ENCODE measurements at places on chromosomes 3 and 15. TPM values are rescaled to one million over a fixed set of nuclear protein-coding genes. Genes with fewer than 3 reads are reported as not detected.

- no peak for DNase-seq
Observed at GRCh38 chr15:85929786-85930185, 135.1 kb upstream of the KLHL25 start.

The FBXO40 gene
- 0.08 TPM for total RNA-seq

The IL5RA gene
- total RNA-seq = not detected

DNA sequence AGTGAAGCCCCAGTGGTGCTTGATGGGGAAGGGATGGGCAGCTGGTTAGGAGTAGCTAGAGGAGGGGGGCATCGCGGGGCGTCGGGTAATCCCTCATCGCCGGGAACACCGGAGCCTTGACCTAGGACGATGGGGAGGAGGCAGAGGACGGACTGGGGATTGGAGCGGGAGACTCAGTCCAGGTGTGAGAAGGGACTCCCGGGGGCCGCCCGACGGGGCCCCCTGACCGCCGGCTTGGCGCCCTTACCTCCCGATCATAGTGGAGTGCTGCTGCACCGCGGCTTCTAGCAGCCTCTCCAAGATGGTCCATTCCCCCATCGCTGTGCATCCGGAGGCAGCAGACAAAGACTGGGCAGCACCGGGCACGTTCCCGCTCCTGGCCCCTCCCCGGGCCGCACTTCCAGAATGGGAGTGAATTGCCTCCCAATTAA lies 612 bp downstream of the GJD2 start:
- DNase-seq = no peak

DNA sequence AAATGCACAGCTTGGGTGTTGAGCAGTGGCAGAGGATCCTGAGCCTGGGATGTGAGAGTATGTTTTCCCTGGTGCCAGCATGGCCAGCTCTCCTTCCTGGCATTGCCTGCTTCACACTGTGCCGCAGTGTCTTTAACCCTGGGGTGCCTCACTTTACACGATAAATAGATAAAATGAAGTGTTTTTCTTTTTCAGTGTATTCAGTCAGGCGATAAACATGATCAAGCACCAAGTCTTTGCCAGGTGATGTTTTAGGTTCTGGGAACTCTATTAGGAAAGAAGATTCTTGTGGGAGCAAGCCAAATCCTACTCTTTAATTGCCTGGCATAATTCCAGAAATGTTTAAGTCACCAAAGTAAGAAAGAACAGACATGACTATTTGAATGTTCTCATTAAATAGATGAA lies 14.0 kb downstream of the ABHD6 start:
- DNase-seq = no peak

GRCh38 chr15:62067448-62068044 lies 769 bp downstream of the C2CD4A start:
- no peak for DNase-seq

DNA sequence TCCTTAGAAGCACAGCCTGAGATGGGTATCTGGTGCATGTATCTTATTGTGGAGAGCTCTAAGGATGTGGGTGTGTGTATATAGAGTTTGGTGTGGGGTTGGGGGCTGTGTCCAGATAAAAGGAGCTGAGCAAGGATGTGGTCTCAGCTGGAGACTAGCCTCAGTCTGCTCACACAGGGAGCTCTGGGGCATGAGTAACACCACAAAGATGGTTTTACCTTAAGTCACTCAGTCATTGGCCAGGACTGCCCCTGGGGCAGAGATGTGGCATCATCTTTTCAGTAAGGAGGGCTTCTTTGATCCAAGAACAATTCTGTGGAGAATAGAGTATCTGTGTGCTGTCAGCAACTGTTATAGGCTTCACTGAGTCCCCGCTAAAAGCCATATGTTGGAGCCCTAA lies 163.4 kb upstream of the NUDT16 start:
- no peak for DNase-seq

DNA sequence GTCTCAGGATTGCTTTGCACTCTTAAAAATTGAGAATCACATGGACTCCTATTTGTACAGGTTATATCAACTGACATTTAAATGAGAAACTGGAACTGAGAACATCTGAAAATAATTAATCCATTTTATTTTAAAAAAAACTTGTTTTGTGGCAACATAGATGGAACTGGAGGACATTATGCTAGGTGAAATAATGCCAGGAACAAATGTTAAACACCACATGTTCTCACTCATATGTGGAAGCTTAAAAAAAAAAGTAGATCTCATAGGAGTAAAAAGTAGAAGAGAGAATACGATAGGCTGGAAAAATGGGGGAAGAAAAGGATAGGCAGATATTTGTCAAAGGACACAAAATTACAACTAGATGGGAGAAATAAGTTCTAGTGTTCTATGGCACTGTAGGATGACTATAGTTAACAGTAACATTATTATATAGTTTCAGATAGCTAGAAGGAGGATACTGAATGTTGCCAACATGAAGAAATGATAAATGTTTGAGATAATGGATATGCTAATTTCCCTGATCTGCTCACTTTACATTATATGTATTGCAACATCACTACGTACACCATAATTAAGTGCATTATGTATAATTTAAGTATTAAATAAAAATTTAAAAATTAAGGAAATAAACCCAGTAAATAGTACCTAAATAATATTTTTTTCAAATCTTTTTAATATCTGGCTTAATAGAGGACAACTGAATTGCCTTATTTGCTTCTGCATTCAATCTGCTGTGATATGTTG lies 100.5 kb upstream of the TSPAN3 start:
- no peak for DNase-seq

DNA sequence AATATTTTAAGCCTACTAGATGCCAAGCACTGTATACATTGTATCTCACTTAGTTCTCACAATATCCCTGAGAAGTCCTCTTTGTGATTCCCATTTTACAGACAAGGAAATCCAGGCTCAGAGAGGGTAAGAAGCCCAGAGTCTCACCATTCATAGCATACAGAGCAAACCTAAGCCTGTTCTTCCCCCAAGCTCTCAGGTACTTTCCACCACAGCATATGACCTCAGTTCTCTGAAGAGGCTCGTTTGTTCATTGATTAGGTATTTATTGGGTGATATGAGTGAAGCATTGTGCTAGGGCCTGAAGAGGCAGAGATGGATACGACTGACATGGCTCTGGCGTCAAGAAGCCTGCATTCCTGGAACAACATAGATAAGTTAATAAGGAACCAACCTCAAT lies 310.9 kb upstream of the UMPS start:
- DNase-seq = no peak
